Activated naive CD4-positive, alpha-beta T cell treated with anti-CD3 and anti-CD28 coated beads, Interleukin-2, amount 10 ng/mL, durations not matched to agents 7 days and 5 days (primary cell): ENCODE measurements at places on chromosomes 7 and 10.

GRCh38 chr10:46292573-46293023 lies 5.8 kb downstream of the ANTXRL start:
- DNase-seq = no peak

DNA sequence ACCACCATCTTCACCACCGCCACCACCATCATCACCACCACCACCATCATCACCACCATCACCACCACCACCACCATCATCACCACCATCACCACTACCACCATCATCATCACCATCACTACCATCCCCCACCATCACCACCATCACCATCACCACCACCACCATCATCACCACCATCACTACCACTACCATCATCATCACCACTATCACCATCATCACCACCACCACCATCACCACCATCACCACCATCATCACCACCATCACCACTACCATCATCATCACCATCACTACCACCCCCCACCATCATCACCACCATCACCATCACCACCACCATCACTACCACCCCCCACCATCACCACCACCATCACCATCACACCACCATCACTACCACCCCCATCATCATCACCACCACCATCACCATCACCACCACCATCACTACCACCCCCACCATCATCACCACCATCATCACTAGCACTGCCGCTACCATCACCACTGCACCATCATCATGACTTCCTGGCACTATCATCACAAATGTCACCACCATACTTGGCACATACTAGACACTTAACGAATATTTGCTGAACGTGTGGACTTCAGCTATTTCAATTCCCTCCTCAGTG lies 25.3 kb upstream of the FZD8 start:
- DNase-seq = no peak

GRCh38 chr10:117460846-117461765 lies 81.4 kb upstream of the EMX2 start:
- no peak for DNase-seq

- no peak for DNase-seq
Measured at GRCh38 chr7:85521108-85521694, 334.3 kb upstream of the SEMA3D start.

GRCh38 chr7:18890885-18891621 lies 226.4 kb downstream of the TWIST1 start:
- no peak for DNase-seq
